Large intestine (tissue), 12 donors: ENCODE measurements at places on chromosomes 4 and X. TPM values are rescaled to one million over a fixed set of nuclear protein-coding genes. Genes with fewer than 3 reads are reported as not detected.
A peak's percentile ranks its signal among the peaks of the same experiment; 100 is the strongest.

DNA sequence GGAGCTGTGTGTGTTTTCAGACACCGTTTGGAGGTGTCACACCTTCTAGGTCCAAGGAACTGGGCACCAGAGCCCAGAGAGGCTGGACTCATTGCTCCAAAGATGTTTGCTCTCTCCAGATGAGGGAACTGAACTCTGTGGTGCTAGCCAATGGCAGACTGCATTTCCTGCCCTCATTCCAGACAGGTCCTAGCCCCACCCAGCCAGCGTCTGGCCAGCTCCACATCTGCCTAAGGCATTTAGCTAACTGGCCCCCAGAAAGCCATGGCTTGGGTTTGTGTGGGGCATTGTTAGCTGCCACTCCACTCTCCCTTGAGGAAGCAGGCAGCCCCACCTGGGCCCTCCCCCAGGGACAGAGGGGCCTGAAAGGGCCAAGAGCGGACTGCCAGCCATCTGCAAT is 11.4 kb downstream of the FGD1 start:
- DNase-seq, result no peak

The ETDA gene
- polyA plus RNA-seq, result not detected

DNA sequence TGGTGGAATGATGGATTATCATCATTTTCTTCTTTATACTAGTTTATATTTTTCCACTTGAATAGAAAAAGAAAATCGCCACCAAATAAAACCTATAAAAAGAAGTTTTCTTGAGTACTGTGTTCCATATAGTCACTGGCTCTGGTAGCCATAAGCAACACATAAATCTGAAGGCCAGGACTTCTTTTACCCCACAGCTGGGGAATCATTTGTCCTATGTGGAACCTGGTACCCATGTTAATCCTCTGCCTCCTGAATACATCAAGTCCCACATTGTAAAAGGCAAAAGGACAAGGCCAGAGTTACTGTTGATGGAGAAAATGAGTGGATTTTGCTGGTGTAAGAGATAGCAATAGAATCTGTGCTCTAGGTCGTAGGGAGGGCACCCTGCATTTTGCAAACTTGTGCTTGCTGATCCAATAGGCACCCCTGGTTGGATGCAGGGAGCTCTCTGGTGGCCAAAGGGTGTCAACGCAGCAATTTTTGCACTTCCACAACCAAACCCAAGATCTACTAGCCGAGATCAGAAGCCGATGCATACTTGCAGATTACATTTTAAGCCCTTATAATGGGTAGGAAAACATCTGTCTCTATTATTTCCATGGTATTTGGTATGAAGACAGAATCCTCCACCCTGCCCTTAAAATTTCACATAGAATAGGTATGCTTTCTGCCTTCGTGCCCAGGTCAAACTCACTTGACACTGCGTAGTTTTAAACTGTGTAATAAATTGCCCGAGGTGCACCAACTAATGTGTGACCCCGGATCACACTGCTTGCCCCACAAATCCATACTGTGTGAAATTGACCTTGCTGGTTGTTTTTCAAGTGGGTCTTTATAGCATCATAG is 146.2 kb upstream of the SCML1 start:
- peak; percentile 70 for DNase-seq

- DNase-seq, result peak; percentile 43
Measured at GRCh38 chrX:38279188-38279587, 48.1 kb downstream of the RPGR start.

- no peak for DNase-seq
Measured at GRCh38 chr4:103721251-103721650, 1.5 kb upstream of the TACR3 start.

DNA sequence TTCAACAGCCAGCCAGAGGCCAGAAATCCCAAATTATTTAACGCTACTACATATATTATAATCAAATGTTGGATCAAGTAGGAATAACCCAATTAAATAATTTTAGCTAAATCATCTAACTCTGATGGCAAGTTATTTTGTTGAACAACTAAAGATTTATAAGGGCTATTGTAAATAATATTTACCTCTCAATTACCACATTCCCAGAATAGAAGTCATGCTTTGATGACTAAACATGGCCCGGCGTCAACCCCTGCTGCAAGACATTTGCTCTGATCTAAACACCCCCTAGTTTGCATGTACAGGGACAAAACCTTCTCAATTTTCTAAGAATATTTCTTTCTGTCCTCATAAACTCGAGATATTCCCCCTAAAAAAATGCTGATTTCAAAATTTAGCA is 14.2 kb downstream of the VEGFC start:
- no peak for DNase-seq

GRCh38 chrX:129318375-129318774 is 204.9 kb downstream of the SMARCA1 start:
- DNase-seq, result no peak

DNA sequence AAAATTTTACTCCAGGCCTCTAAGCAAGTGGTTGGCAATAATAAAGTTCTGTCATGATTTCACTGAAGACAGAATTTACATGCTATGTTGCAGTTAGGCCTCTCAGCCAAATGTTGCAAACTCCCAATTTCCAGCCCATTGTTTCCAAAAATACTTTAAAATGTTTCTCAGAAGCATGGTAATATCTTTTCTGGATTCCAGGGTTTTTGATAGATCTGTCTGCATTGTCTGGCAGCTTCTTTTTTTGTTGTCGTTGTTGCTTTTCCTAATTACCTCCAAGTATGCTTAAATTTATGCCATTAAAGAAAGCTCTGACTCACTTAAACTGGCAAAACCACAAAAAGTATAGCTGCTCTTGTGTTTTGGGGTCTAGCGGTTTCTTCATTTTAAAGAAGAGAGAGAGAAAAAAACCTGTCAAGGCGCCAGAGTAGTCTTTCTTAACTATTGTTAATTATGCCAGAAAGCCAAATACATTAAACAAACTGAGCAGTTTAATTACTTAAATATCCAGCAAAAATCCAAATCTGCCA is 97.0 kb downstream of the AGTR2 start:
- DNase-seq, result no peak
